Amniotic stem cell (primary cell): ENCODE measurements at places on chromosomes 7 and 10.

DNA sequence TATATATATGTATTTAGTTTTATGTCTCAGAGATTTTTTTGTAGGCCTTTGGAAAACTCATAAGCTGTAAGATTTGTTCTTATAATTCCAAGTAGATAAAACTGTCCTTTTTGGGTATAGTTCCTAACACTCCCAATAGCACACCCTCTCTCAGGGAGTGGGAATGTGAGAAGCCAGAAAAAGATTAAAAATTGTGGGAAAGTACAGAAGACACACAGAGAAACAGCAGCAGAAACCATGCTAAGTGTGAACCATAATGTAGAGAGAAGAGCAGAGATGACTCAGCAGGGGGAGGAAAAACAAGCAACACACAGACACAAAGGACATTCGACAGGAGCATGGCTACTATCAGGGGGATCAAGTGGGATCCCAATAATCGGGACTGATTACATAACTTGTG, 401.6 kb downstream of the MAGI2 start:
- DNase-seq, result no peak

GRCh38 chr10:72027498-72027897, 60.9 kb downstream of the SPOCK2 start:
- DNase-seq, result no peak

DNA sequence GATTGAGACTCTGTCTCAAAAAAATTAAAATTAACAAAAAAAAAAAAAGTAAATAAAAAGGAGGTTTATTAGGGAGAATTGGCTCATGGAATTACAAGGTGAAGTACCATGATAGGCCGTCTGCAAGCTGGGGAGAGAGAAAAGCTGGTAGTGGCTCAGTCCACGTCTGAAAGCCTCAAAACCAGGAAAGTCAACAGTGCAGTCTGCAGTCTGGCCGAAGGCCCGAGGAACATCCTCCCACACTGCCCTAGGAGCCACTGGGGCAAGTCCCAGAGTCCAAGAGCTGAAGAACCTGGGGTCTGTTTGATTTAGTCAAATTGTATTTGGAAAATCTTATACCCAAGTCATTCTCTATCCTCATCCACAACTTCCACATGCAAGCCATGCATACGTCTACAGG, 59.0 kb upstream of the RAB18 start:
- DNase-seq, result no peak

DNA sequence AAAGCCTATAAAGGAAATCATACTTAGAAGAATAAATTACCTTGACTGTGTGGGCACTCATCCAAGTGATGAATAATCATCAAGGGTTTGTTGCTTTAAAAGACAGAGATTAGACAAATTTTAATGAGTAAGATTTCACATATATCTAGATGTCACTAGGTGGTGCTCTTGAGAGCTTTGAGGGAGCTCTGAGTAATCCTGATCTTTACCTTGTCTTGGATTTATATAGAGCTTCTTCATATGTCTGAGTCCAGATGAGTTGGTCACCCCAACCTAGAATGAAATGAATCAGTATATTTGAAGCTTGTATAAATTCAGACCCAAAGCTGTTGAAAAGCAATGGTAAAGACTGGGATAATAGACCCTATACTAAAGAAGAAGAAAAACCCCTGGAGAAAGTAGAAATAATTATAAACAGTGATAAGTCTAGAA, 3.7 kb downstream of the AGR2 start:
- DNase-seq, result peak; percentile 46

- DNase-seq, result no peak
Measured at GRCh38 chr10:119680650-119681081, 29.5 kb downstream of the BAG3 start.

DNA sequence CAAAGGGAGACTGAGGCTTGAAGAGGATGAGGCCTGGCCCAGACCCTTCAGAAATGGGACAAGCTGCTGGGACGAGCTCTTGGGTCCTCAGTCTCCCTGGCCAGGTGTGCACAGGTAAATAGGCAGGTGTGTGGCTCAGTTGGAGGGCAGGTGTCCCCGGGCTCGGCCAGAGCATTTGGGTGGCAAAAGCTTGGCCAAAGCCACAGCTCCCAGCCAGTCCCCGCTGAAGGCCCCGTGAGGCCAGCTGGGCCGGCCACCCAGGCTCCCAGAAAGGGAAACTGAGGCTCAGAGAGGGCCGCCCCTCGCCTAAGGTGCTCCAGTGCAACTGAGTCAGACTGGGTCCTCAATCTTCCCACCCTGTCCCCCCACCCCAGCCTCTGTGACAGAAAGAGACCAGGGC, 37.3 kb downstream of the MICALL2 start:
- no peak for DNase-seq

- DNase-seq, result peak; percentile 4
Measured at GRCh38 chr10:123007558-123008354, 839 bp downstream of the IKZF5 start.

DNA sequence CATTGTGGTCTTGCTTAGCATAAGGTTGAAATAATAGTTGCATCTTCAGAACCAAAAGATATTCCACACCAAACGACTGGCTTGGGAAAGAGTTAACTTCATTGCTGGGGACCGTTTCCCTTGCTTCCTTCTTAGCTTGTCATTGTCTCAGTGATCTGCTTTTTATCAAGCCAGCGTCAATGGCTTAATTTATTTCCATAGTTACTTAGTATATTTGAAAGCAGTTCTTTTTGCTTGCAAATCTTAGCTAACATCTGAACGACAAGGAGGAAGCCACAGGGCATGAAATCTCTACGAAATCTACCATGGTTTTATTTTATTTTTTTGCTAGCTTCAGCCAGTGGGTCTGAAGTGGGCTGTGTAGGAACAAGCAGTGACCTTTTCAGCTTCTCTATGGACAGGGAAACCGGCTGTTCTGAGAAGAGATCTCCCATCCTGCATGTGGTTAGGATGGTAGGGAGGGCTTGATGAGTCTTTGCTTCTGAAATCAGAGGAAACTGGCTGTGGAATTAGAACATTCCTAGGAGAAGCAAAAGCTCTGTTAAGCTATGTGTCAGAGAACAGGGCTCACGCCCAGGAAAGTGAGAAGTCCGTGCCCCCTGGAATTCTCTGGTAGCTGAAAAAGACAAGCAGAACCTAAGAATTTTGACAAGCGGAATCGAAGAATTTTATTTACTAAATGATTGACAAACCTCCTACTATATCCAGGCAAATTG, 8.0 kb downstream of the SLC18A2 start:
- no peak for DNase-seq

DNA sequence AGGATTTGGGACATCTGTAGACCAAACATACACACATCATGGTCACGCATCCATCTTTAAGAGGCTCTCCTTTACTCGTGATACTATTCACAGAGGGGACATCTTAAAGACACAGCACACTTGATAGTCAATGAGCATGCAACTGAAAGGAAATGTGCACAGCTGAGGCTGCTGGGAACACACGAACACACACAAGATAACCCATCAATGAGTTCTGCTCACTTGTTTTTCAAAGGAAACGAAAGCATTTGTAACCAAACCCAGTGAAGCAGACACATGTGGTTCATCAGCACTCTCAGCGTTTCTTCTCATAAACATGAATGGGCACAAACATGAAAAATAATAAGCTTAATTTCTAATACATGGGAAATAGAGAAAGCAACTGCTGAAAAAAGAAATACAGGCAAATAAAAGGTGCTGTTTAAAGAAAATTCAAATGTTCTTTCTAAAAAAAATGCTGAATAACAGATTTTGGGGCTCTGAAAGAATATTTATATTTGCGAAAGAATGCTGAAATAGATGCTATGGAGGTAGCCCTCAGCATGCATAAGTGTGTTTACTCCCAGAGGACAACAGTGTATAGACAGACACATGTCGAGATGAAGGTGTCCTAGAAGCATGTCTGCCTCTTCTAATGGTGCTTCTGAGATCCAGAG, 59.7 kb upstream of the LAMB4 start:
- DNase-seq, result no peak

GRCh38 chr7:4282434-4283223, 399.5 kb upstream of the FOXK1 start:
- DNase-seq, result no peak

DNA sequence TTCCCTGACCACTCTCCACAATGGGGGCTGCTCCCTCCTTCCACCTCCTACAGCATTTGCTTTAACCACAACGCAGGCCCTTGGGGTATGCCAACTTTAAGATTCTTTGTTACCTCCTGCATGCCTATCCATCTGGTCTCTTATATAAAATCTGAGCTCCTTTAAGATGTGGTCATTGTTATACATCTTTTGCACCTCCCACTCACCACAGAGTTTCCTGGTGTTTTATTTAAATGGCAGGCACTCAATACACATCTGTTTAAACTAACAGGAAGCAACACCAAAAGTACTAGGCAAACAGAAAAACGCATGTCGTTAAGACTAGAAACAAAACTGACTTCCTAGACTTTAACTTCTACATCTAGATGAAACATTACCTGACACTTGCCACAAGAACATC, 36.3 kb downstream of the SLC25A13 start:
- DNase-seq, result no peak

DNA sequence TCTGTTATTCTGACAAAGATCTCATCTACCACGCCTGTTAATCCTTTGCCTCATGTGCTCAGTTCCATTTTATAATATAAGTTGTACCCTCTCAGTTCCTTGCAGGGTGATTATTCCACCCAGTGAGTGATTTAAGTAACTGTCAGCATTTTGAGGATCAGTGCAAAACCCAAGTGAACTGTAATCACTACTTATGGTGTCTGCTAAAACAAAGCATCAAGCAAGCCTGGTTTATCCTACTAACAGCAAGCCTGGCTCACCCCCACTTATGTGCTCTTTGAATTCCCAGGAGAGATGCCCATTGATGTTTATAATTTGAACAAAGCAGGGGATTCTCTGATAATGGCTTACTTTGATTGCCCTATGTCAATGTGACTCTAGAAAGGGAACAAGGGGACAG, 186.8 kb upstream of the LRGUK start:
- no peak for DNase-seq

- DNase-seq, result peak; percentile 66
Measured at GRCh38 chr10:89207181-89207800, at the start of gene CH25H. CH25H (minus strand) TSS chr10:89207317; CDS start chr10:89207292, 25 bp downstream.

DNA sequence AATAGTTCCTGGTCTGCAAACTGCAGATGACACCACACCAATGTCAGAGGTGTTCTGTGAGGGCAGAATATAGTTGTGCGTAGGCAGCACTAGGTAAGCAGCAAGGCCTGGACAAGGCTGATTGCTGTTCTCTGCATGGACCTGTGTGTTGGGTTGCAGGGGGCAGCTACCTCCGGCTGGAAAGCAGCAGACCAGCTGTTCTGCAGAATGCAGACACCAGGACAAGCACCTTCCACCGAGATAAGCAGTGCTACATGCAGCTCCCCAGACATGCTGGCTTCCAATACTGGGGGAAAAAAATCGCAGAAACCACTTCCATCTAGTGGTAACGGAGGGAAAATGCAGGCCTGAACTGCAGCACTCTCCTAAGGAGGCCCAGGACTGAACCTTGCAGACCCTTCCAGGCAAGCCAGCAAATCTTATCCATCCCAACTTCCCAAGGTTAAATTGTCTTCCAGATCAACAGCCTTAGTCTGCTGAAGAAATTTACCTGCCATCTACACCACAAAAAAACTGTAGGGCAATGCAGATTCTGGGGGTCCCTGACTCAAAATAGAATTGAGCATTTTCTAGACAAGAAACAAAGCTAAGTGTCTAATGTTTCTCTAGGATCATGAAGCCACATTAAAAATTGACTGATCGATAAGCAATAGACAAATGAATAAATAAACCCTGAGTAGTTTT, 50.5 kb upstream of the COBL start:
- DNase-seq, result no peak

GRCh38 chr10:94003488-94003887, 9.8 kb downstream of the PLCE1 start:
- no peak for DNase-seq

- no peak for DNase-seq
Measured at GRCh38 chr7:21773326-21773725, 172.4 kb downstream of the CDCA7L start.

DNA sequence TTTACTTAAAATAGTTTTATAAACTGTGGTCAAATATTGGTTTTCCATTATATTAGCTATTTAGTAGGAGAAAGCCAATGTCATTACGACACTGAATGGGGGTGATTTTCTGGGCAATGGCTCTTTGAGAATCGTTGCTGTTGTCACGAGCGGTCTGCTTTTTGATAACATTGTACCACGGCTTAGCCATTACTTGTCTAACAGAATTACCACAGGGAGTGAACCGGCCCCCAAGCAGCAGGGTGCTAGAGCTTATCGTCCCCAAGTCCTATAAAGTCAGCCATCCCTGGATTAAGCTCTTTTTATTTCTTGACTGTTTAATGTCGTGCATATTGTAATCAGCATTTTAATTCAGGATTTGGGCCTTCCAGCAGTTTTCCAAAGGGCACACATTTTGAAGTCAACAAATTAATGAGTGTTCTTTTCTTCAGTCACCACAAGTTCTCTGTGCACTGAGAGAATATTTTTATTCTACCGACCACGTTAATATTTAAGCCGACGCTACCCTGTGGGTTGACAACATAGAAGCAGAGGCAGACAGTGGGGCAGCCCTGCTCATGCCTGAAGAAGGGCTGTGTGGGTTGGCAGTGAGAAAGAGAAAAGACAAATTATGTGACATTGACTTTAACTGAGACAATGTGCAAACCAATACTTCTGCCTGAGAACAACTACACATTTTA, 125.8 kb downstream of the ICA1 start:
- DNase-seq, result no peak

DNA sequence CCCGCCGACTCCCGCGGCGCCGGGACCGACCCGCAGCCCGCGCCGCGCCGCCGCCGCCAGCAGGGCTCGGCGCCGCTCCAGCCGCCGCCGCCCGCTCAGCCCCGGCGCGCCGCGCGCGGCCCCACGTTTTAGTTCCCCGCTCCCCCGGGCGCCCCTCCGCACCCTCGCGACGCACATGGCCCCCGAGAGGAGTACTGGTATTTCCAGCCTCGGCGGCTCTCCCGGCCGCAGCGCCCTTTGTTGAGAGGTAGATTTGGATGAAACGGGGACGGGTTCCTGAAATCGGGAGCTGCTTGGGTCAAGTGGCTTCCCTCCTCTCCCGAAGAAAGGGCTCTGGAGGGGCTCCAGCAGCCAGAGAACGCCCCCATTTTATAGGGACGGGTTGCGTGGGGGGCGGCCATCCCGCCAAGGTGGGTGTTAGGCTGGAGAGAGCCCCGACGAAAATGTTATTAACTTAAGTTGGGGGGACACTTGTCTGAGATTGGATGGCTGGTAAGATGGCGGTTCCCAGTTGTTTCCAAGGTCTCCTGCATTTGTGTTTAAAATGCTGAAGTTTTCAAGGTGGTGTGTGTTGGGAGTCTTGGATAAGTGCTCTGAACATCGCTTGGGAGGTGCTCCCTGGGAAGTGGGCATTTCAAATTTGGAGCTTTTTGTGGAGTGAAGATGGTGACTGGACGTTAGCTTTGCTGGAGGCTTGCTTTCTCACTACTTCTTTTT, 1.2 kb downstream of the BMI1 start:
- no peak for DNase-seq
